NCI-H1694 treated with DMSO at 0.1 percent for 48 hours (cell line): ENCODE measurements at places on chromosomes 12 and 14.

DNA sequence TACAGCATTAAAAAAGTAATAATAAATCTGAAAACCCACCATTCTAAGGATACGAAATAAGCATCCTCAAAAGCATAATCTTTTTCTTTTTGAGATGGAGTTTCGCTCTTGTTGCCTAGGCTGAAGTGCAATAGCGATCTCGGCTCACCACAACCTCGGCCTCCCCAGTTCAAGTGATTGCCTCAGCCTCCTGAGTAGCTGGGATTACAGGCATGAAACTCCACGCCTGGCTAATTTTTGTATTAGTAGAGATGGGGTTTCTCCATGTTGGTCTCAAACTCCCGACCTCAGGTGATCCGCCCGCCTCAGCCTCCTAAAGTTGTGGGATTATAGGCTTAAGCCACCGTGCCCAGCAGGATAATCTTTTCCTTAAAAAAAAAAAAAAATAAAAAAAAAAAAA lies 4.3 kb downstream of the CCNT1 start:
- no peak for DNase-seq

GRCh38 chr14:60680511-60680910 lies 31.2 kb upstream of the SIX1 start:
- DNase-seq = no peak

DNA sequence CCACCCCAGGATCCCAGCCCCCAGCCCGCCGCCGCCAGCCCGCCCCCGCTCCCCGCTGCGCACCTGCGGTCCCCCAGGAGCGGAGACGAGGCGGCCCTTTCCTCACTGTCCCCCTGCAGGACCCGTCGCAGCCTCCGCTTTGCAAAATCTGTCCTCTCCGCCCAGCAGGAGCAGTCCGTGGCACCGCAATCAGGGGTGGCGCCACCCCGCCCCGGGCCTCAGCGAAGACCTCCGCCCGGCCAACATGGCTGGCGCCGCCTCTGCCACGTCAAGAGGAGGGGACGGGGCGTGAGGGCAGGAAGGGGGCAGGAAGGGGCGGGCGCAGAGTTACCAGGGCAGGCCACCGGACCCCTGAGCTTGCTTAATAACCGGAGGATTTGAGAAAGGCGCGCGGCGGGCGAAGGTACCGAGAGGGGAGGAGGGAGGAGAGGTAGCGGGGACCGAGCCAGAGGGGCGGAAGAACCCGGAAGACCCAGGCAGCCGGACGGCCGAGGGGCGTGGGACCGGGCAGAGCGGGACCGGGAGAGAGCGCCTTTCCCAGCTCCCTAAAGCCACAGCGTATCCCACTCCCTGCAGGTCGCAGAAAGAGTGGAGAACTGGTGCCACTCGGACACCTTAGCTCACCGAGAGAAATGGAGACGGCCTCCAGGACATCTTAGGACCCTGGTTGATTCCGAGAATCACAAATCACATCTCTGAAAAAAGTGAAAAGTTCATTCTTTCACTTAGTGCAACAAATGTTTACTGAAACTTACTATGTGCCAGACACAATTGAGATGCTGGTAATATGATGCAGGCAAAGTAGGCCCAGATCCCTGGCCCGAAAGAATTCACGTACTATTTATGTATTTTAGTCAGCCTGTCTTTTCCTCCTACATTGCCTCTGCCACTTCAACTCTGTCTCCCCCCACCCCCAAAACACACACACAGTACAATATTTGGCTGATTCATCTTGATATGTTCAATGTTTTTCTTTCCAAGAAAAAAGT lies at the start of gene SEC23A:
SEC23A (minus strand) TSS at position 267 of the 989 bp plus-strand sequence. CDS start 7,117 bp downstream, outside the sequence.
- DNase-seq = peak; percentile 69

- DNase-seq = no peak
These were observed 124.5 kb downstream of the PTPRO start for GRCh38 chr12:15446807-15447206.

DNA sequence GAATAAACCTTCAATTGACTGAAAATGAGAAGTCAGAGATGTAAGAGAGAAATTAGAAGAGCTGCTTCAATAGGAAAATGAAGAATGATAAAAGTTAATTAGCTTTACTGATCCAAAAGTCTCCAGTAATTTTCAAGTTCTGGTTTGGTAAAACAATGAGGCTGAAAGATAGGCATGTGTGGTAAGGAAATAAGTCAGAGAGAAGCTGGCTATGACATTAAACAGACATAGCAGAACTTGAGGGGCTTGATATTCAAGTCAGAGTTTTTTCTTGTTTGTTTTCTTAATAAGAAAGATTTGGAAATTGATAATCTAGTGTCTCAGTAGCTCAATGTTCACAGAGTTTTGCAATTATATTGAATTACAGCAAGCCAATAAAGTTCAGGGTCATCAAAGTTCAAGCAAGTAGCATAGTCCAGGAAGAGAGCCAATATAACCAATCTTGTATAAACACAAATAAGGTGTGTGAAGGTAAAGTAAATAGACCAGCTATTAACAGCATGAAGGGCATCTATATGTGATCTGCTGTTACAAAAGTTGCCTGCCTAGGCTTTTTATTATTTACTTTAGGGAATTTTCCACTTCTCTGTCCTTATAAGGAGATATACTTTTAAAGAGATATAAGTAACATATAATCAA lies 1111.5 kb downstream of the TRHDE start:
- DNase-seq = no peak

DNA sequence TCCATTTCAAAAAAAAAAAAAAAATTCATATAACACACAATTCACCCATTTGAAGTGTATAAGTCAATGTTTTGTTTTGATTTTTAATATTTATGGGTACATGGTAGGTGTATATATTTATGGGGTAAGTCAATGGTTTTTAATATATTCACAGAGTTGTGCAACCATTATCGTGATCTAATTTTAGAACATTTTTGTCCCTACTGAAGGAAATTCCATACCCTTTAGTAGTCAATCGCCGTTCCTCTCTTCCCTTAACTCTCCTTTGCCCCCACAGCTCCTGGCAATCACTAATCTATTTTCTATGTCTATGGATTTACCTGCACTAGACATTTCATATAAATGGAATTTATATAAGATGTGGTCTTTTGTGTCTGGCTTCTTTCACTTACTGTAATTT lies 92.8 kb downstream of the TRAFD1 start:
- no peak for DNase-seq

DNA sequence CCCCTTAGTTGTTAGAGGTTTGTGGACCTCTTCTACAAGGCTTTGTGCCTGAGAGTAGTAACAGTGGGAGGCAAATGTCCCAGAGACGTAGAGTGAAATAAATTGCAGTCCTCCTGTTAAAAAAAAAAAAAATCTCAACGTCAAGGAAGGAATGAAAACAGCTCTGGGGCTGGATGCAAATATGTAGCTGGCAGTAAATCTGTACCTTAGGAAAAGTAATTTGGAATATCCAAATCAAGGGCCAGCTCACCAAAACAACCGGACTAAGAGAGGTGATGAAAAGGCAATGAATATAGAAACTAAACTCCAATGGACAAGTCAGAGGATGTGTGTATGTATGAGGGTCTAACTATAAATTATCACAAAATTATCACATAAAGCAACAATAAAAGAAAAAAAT lies 27.0 kb downstream of the SINHCAF start:
- DNase-seq = no peak

DNA sequence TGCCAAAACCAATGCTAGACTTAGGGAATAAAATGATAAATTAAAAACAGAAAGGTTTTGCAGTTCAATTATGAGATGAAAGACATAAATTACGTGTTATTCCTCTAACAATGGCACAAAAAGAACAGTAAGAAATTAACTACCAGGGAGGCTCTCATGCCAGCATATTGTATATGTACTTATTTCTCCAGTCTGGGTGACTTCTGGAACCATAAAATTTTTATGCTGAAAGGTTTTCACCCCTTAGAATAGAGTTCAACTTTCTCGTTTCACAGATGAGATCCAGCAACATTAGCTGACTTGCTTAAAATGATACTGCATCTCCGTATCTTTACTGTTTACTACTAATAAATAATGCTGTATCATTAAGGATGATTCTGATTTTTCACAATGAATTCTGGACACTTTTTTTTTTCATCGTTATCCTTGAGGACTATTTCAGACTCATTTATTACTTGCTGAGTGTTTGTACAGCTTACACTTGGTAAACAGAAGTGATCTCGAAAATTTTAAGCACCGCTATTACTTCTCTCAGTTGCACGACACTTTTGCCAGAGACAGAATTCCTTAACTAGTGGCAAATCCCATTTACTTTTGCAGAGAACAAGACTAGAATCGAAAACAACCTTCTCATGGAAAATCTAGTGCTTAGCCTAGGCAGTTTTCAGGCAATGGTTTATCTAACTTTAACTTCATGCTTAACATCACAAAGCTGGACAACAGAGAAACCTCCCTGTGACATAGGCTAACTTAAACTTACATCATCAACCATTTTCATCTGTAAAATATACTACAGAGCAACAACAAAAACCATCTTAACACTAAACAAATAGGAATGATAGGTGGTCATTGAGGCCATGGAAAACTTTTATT lies 2.7 kb downstream of the RSRC2 start:
- no peak for DNase-seq

GRCh38 chr14:38799671-38800070 lies 303.4 kb downstream of the SEC23A start:
- DNase-seq = no peak

DNA sequence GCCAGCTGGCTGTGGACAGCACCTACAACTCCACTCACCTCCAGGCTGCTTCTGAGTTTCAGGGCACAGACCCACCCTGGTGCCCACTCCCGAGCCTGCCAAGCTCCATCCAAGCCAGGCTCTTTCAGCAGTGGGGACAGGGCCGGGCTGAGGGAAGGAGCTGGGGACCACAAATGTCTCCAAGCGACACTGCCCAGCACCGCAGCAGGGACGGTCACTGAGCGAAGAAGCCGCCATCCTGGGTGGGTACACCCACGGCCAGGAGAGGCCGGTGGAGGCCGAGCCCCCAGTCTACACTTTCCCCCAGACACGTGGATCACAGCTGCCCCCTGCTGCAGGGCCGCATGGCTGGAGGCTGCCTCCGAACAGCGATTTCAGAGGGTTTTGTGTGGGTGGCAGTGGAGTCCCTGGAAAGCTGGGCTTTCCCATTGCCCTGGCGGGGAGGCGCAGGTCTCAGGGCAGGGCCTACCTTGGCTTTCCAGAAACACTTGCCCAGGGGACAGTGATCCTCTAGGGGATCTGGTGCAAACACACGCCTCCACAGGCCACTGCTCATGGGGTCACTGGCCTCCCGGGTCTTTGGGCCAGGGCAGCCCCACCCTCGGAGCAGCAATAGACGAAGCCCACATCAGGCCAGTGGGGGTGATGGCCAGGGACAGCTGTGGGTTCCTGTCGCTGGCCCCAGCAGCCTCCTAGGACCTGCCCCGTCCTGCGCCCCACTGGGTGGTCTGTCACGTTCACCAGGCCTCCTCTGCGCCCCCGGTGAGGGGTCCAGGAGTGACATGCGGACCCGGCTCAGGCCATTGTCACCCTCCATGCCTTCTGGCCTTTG lies 1.2 kb upstream of the GPR132 start:
- no peak for DNase-seq
